Frontal cortex (tissue), 4 donors: ENCODE measurements at places on chromosomes 6 and 20.

DNA sequence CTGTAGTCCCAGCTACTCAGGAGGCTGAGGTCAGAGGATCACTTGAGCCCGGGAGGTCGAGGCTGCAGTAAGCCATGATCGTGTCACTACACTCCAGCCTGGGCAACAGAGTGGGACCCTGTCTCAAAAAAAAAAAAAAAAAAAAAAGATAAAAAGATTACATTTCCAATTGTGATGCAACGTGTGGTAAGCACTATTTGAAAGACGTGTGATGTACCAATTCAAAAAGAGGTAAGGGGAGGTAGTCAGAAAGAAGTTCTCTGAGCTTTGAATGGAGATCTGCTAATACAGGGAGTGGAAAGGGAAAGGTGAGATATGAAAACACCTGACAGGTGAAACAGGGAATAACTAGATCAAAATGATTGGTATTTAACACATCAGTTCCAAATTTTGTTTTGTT lies 11.9 kb downstream of the GOPC start:
- DNase-seq = no peak

DNA sequence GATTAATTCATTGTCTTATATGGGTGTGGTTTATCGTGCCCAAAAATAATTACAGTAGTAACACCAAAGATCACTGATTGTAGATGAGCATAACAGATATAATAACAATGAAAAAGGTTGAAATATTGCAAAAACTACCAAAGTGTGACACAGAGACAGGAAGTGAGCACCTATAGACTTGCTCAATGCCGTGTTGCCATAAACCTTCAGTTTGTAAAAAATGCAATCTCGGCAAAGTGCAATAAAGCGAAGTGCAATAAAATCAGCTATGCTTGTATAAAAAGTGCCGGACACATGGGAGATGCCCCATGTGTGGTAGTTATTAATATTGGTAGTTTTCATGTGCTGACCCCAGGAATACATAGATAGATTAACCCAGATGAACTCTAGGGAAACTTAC lies 192.6 kb downstream of the NRN1 start:
- DNase-seq = no peak

DNA sequence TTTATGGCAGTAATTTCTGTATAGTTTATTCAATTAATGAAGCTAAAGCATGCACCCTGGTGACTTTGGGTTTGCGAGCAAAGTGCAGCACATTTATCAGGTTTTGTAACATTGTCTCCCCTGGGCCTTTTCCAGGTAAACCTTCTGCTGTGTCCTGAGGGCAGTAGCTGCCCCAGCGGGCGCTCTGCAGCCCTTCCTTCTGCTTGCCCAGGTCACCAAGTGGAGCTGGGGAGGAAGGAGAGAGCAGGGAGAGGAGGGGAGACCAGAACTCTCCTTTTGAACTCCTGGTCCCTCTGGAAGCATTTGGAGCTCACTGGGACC lies 145.6 kb downstream of the DLL1 start:
- no peak for DNase-seq

- DNase-seq = no peak
Measured at GRCh38 chr6:37862992-37863391, 43.5 kb downstream of the ZFAND3 start.

GRCh38 chr20:49288784-49289696 lies 11.2 kb upstream of the ZNFX1 start:
- no peak for DNase-seq

GRCh38 chr6:44237021-44237812 lies 9.7 kb upstream of the HSP90AB1 start:
- peak; percentile 67 for DNase-seq

- no peak for DNase-seq
Measured at GRCh38 chr20:7057611-7058010, 290.1 kb downstream of the BMP2 start.

DNA sequence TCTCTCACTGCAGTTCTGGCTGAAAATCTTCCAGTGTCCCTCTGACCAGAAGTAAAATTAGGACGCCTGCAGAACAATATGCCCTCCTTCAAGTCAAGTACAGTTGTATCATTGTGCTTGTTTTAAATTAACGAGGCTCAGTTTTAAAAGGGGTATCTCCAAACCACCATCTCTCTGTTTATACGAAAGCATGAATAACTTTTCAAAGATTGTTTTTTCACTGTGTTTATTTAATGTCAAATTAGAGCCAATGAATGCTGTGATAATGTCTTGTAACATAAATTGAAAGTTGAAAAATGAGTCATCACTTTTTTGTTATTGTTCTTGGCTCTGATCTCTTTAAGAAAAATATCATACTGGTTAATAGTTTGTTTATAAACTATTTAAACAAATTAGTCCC lies 230.7 kb upstream of the THEMIS start:
- DNase-seq = no peak

- DNase-seq = no peak
Measured at GRCh38 chr6:162615016-162615705, 112.4 kb downstream of the PRKN start.

- no peak for DNase-seq
Measured at GRCh38 chr6:125117818-125118217, 35.8 kb upstream of the TPD52L1 start.

DNA sequence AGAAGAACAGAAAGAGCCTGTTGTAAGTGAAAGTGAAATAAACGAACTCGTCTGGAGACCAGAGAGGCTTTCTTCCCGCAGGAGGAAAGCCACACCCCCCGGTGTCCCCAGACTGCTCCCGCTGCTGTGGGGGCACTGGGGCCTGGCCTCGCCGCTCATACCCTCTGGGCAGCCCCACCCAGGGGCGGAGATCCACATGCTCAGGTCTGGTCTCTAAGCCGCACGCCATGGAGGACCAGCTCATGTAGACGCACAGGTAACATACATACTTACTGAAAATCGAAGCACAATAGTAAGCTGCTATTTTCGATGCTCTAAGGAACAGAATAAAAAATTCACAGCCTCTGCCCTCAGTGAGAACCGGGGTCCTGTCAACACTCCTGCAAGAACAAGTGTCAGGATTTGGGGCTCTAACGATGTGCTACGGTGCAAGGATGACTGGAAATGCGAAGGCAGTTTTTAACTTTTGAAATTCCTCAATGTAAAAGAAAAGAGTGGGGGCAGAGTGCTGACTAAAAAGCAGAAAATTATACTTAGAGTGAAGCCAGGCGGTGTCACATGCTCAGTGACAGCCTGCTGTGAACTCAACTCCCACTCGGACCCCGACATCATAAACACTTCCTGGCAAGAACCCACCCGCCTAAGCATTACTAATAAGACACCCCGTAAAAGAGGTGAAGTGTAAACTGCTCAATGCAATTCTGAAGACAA lies 110.5 kb downstream of the IRF4 start:
- no peak for DNase-seq

DNA sequence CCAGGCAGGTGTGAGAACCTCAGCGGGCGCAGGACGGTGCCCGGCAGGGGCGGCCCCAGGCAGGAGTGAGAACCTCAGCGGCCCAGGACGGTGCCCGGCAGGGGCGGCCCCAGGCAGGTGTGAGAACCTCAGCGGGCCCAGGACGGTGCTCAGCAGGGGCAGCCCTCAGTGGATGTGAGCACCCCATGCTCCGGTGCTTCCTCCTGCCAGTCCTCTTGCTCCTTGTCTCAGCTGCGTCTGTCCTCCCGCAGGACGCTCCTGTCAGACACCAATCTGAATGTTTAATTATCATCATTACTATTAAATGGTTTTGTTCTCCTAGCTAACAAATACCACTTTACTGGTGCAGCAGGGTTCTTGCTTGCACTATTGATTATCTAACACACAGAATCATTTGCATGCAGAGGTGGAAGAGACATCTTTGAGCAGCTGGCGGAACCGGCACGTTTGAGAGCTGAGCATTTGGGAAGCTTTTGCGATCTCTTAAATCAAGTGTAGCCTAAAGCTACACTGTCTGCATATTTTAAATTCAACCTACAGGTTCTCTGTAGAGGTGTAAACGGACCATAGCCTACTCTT lies 39.4 kb upstream of the DACT2 start:
- DNase-seq = no peak

- DNase-seq = no peak
Measured at GRCh38 chr6:42190554-42191183, 4.1 kb downstream of the GUCA1B start.

DNA sequence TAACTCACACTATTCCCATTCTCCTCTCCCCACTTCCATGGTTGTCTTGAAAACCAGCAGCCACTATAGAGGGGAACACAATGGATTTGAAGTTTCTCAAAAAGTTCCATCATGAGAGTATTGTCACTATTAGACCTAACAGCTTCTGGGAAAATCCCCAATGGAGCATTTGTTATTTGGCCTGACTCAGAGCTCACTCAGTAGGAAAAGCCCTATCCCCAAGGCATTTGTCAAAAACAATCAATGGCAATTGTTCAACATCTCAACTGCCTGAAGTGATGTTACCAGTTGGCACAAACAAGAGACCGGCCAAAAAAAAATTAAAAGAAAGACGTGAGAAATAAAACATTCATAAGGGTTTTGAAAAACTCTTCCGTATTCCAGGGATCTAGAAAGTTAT lies 98.8 kb downstream of the MYLK4 start:
- no peak for DNase-seq

DNA sequence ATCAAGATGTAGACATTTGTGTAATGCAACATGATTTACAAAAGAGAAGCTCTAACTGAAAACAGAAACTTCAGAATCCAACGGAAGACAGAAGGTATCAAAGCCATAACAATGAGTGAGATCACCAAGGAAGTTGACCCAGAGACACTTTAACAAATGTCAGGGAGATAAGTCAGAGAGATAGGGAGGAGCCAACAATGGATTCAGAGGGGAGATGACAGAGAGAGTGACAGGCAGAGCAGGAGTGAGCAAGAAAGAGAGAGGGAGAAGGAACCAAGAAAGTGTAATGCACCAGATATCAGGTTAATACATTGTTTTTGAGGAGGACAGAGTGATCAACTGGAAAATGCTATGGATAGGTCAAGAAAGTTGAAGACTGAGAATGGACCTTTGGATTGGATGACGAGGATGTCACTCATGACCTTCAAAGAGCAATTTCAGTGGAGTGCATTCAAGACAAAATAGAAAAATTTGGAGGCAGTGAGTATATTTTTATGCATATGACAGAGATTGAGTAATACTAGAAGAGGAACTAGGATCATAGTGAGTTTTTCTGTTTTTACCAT lies 86.6 kb downstream of the TRDN start:
- DNase-seq = no peak

GRCh38 chr20:9506964-9507369 lies 7.4 kb upstream of the LAMP5 start:
- no peak for DNase-seq

- DNase-seq = no peak
Measured at GRCh38 chr6:47836639-47837038, 54.8 kb downstream of the OPN5 start.

DNA sequence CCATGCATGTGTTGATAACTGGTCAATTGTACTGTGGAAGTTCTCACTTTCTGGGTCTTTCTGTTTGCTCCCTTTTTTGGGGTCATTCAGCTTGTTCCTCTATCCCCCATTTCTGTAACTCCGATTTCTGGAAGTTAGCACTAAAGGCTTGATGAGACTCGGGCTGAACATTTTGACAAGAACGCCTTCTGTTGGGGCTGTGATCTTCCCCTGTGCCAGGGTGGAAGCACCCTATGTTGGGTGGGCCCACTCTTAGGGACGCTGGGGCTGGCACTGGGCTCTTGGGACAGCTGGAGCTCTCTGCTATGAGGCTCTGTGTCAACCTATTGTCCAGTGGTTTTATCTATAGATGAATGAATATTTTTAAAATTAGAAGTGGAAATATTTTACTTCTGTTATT lies 60.1 kb upstream of the FRMD1 start:
- DNase-seq = no peak

GRCh38 chr20:25204550-25205276 lies 9.2 kb downstream of the ENTPD6 start:
- no peak for DNase-seq
